ENCODE measurements at places on chromosomes 5 and 9.

- no peak for DNase-seq
These were observed 185.1 kb upstream of the ZNF462 start for GRCh38 chr9:106677830-106678229.

- DNase-seq: no peak
These were observed 175.0 kb downstream of the GNAQ start for GRCh38 chr9:77856615-77857014.

DNA sequence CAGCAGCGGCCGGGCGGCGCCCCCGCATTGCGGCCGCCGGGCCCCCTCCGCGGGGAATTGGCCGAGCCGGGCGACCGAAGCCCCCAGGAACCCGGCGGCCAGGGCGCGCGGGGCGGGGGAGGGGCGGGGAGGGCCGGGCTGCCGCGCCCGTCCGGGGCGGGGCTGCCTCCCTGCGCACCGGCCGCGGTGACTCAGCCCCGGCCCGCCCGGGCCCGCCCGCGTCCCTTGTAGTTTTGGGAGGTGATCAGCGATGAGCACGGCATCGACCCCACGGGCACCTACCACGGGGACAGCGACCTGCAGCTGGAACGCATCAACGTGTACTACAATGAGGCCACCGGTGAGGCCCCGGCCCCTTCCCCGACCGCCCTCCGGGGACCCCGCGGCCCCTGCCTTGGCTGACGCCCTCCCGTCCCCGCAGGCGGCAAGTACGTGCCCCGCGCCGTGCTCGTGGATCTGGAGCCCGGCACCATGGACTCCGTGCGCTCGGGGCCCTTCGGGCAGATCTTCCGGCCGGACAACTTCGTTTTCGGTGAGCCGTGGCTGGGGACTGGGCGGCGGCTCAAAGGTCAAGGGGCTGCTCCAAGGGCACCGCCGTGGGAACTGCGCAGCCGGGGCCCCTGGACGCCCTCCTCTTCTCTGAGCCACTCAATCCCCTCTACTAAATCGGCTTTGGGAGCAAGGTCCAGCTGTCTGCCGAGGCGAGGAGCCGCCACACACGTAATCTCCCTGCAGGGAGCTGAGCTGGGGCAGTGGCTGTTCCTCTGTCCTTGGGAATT is 592 bp downstream of the TUBB4B start:
- DNase-seq: peak; percentile 37

DNA sequence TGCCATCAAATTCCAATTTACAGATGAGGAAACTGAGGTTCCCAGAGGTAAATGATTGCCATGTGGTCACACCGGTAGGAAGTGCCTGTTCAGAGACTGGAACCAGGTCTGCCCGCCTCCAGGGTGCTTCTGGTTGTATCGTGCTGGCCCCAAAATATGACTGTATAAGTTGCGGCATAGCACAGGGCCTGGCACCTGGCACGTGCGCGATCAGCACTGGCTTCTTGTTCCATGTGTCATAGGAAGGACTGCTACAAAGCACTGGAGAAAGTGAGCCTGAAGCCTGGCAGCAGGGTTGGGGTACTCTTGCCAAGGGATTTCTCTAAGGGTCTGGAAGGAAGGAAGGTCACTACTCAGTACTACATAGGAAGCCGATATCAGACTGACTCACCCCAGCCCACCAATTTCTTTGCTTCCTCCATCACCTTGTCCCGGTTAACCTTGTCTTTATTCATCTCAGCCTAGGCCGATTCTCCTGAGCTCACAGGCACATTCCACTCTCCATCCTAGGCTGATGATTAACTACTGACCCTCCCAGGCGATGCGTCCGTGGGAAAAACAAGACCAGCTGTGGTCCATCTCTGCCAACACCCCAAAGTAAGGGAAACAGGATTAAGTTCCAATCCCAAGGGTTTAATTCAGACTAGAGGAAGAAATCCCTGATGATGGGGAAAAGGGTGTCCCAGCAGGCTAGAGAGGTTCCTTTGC is 1.8 kb downstream of the HRH2 start:
- no peak for DNase-seq

DNA sequence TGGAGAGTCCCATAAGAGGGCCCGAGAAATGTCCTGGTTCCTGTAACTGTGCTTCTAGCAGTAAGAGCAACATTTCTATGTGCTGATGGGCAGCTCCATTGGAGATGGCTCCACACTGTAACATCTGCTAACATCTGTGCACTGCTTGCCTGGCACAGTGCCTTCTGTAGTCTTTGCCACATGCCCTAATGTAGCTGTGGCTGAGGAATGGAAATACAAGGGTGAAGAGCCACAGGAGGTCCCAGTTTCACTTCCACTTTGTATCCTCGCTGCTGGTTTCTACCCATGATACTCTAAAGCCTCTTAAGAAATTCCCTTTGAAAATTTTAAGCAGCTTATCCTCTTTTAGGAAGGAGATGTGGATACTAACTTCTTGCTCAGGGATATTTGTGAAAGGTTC is 97.4 kb downstream of the HOMER1 start:
- DNase-seq: no peak

Measured in stimulated activated CD8-positive, alpha-beta memory T cell treated with anti-CD3 and anti-CD28 coated beads, Interleukin-7, amount 100 ng/mL, for 24 hours (primary cell).